ENCODE measurements at places on chromosomes 12 and 14. TPM values are rescaled to one million over a fixed set of nuclear protein-coding genes. Genes with fewer than 3 reads are reported as not detected.

Gene SUOX
- 20.3 TPM for total RNA-seq

DNA sequence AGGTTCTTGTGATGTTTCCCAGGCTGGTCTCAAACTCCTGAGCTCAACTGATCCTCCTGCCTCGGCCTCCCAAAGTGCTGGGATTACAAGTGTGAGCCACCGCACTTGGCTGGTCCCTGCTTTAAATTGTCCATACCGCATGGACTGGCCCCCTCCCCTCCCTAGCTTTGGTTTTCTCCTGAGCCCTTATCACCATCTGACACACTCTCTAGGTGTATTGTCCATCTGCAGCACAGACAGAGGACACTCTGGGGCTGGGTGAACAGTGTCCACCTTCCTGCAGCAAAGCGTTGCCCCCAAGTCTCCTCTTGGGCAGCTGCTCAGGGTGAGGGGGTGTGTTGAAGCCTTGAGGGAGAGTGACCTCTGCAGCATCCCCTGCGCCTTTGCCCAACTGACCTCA lies 36.0 kb upstream of the DLK1 start:
- H3K4me1 ChIP-seq = no peaks in the 10 kb centered on the region
- no peak for DNase-seq
- no peak overlapping the region for H3K4me3 ChIP-seq
- H3K36me3 ChIP-seq = no peaks in the 10 kb centered on the region
- H3K27me3 ChIP-seq = peaks cover 14% of the 10 kb centered on the region
- no peak overlapping the region for H3K27ac ChIP-seq

DNA sequence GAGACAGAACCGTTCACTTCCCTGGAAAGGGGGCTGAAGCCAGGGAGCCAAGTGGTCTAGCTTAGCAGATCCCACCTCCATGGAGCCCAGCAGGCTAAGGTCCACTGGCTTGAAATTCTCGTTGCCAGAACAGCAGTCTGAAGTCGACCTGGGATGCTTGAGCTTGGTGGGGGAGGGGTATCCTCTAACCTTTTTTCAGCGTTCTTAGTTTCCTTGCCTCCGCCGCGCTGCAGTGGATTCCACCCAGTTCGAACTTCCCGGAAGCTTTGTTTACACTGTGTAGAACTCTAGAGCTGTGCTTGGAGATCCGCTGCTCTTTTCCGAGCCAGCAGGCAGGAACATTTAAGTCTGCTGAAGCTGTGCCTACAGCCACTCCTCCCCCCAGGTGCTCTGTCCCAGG lies 45.2 kb upstream of the FKBP4 start:
- no peak overlapping the region for H3K27ac ChIP-seq
- H3K4me1 ChIP-seq = no peaks in the 10 kb centered on the region
- H3K27me3 ChIP-seq = peaks cover 16% of the 10 kb centered on the region
- no peak overlapping the region for H3K4me3 ChIP-seq
- H3K36me3 ChIP-seq = no peaks in the 10 kb centered on the region

DNA sequence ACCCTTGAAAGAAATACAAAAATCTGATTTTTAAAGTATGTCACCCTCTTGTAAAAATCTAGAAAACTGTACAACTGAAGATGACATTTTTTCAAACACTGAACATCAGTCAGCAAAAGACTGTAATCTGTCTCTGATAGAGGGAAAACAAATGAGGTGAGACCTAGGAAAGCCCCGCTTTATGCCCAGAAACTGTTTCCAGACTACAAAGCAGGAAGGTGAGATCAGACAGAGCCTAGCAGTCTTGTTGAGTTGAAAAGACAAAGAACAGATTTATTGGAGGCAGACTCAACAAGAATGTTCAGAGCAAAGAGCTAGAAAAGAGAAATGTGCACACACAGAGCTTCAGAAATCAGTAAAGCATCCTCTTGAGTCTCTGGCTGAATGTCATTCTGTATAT lies 873.6 kb downstream of the LRFN5 start:
- H3K4me1 ChIP-seq = no peaks in the 10 kb centered on the region
- no peak for DNase-seq
- no peaks in the 10 kb centered on the region for H3K36me3 ChIP-seq
- no peaks in the 10 kb centered on the region for H3K27me3 ChIP-seq
- no peak overlapping the region for H3K27ac ChIP-seq
- H3K4me3 ChIP-seq = no peak overlapping the region

DNA sequence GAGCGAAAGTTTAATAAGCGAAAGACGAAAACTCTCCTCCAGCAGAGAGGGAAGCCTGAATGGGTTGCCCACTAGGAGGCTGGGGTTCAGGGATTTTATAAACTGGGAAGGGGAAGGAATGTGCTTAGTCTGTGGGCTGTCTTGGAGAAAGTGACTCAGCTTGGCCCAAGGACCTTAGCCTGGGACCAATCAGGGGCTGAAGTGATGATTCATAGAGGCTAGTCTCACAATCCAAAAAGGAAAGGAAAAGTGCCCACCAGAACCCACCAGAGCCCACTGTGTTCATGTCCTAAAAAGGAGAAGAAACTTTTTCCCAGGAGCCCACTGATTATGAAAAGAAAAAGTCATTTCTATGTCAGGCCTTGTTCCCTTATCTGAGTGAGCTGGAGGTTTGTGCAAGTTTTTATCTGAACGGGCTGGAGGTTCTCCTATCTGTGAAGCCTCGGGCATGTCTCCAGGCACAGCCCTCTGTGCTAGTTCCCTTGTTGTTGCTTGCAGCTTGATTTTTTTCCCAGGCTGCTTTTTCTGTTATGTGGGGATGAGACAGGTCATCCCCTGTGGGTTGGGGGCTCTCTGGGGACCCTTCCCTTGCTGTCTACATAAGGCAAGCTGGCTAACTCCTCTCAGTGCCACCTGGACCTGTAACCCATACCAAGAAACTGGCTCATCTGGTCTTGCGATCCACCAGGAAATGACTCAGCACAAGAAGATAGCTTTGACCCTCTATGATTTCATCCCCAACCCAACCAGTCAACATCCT lies 8.3 kb upstream of the GOLGA5 start:
- H3K27me3 ChIP-seq = no peaks in the 10 kb centered on the region
- no peaks in the 10 kb centered on the region for H3K4me1 ChIP-seq
- H3K27ac ChIP-seq = no peak overlapping the region
- H3K36me3 ChIP-seq = no peaks in the 10 kb centered on the region
- DNase-seq = no peak

DNA sequence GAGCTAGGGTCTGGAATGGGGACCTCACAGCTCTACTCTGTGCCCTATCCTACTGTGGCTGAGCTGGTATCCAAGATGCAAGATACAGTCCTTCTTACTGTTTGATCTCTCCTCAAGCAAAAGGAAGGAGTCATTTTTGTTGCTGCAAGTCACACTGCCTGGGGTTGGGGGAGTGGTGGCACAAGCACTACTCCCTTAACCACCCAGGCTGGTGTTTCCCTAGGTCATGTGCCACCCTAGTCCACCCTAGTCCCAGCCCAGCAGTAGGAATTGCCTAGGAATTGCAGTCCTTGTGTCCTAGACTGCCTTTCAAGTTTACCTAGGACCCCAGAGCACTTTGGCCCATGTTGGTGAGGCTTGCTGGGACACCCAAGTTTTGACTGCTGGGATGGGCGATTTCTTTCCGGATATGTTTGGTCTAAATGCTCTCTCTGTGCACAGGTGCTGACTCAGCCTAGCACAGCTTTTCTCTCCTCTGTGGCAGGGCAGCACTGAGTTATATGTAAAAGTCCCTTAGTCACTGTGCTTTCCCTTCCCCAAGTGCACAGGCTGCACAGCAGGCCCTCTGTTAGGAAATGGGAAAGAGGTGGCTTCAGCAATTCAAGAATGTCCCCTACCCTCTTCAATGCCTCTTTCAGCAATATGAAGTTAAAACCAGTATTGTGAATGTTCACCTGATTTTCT lies 54.9 kb downstream of the SLC6A15 start:
- H3K36me3 ChIP-seq = no peaks in the 10 kb centered on the region
- H3K4me3 ChIP-seq = no peak overlapping the region
- no peak for DNase-seq

- H3K4me1 ChIP-seq = peaks cover 8% of the 10 kb centered on the region
- no peak for DNase-seq
- H3K4me3 ChIP-seq = peak overlapping the region; percentile 87
These were observed 1.3 kb downstream of the MARS1 start for GRCh38 chr12:57489157-57489641.

Gene HOXC12
- total RNA-seq = not detected

Gene OAS1
- 60.0 TPM for total RNA-seq

DNA sequence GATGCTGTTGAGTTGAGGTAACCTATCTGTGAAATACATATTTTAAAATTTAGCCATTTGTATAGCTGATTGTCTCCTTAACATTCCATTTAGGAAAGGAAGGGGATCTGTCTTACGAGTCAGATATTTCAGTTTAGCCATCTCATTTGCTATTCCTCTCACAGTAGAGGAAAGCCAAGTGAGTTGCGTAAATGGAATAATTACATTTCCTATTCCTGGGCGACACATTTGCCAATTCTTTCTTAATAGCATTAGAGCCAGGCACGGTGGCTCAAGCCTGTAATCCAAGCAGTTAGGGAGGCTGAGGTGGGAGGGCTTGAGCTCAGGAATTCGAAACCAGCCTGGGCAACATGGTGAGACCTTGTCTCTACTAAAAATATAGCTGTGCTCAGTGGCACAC lies 116.3 kb downstream of the TMX1 start:
- no peak overlapping the region for H3K4me3 ChIP-seq
- DNase-seq = no peak
- no peaks in the 10 kb centered on the region for H3K4me1 ChIP-seq
- no peaks in the 10 kb centered on the region for H3K27me3 ChIP-seq
- no peaks in the 10 kb centered on the region for H3K36me3 ChIP-seq

DNA sequence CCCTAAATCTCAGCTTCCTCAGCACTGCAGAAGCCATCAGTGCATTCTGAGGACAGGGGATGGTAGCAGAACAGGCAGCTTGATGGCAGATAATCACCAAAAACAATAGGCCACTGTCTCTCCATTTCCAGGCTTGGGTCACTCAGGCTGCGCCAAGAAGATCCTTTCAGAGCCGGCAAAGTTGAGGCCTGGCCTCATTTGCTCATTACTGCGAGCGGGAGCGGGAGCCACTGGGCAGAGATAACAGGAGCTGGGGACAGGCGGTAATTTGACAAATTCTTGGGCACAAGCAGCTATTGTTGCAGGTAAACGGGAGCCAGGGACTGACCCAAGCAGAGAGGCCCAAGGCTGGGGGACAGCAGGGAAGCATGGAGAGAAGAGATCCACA lies 2.1 kb downstream of the MSI1 start:
- no peak overlapping the region for H3K4me3 ChIP-seq
- H3K27ac ChIP-seq = no peak overlapping the region
- peaks cover 7% of the 10 kb centered on the region for H3K4me1 ChIP-seq
- H3K27me3 ChIP-seq = peaks cover 37% of the 10 kb centered on the region

DNA sequence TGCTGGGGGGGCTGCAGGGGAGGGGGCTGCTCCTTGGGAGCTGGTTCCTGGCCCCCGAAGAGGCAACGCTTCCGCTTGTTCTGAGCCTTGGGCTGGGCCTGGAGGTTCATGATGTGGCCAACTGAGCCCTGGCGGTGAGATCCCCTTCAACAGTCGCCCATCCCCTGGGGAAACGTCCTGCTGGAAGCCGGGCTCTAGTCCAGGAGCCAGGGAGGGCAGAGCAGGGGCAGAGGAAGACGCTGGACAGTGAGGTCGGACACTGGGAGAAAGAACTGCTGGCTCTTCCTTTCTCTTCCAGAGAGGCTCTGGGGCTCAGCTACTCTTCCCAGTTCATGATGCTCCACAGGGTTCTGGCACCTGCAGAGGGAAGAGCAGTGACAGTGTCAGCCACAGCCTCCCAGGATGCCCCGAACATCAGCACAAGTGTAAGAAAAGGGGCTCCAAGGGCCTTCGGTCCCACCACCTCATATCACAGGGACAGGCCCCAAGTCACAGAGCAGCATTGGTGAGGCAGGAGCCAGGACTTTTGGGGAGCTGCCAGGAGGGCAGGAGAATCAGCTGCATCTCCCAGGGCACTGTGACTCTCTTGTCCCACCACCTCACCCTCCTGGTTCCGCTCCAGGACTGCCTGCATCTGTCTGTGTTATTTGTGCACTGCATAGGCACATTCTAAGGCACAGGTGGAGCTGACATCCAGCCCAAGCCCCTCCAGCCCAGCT lies 25.9 kb upstream of the PNMA1 start:
- peaks cover 46% of the 10 kb centered on the region for H3K36me3 ChIP-seq
- peaks cover 60% of the 10 kb centered on the region for H3K4me1 ChIP-seq
- H3K27ac ChIP-seq = peak overlapping the region; percentile 89
- DNase-seq = no peak

GRCh38 chr12:89392391-89392790 lies 40.1 kb upstream of the DUSP6 start:
- H3K36me3 ChIP-seq = no peaks in the 10 kb centered on the region
- H3K4me3 ChIP-seq = no peak overlapping the region
- no peak overlapping the region for H3K27ac ChIP-seq
- peaks cover 36% of the 10 kb centered on the region for H3K4me1 ChIP-seq
- no peak for DNase-seq
- no peaks in the 10 kb centered on the region for H3K27me3 ChIP-seq

GRCh38 chr12:132702640-132703039 lies 8.0 kb upstream of the PGAM5 start:
- no peaks in the 10 kb centered on the region for H3K4me1 ChIP-seq
- no peaks in the 10 kb centered on the region for H3K36me3 ChIP-seq

Gene HVCN1
- total RNA-seq = 21.3 TPM

Gene CD27
- total RNA-seq = 1.5 TPM

DNA sequence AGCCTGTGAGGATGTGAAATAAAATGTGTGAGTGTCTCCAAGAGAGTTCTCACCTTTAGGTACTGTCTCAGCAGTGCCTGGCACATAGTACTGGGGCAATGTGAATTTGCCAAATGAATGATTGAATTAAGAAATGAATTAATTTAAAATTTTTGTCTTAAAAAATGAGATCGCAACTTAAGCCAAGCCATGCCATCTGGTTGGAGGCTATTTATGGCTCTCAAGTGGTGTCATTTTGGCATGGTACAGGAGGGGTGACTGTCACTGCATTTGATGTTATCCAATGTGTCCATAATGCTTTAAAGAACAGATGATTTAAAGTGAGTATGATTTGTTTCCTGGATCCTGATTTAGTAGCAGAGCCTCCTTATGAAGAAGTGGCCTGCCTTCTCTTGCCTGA lies 80.3 kb downstream of the SRGAP1 start:
- H3K27ac ChIP-seq = no peak overlapping the region
- no peaks in the 10 kb centered on the region for H3K4me1 ChIP-seq
- no peaks in the 10 kb centered on the region for H3K36me3 ChIP-seq
- DNase-seq = no peak

GRCh38 chr12:28925719-28926376 lies 223.2 kb upstream of the FAR2 start:
- H3K4me1 ChIP-seq = no peaks in the 10 kb centered on the region
- H3K36me3 ChIP-seq = no peaks in the 10 kb centered on the region
- no peak for DNase-seq
- no peak overlapping the region for H3K27ac ChIP-seq
- H3K4me3 ChIP-seq = no peak overlapping the region

- peaks cover 22% of the 10 kb centered on the region for H3K4me1 ChIP-seq
- H3K27ac ChIP-seq = peak overlapping the region; percentile 93
- H3K4me3 ChIP-seq = peak overlapping the region; percentile 69
- no peak for DNase-seq
These were observed 26.3 kb downstream of the KLRK1 start for GRCh38 chr12:10363658-10363913.

Gene ACOT6
- total RNA-seq = not detected

Data from upper lobe of right lung (tissue), 1 donor.